ENCODE measurements at places on chromosomes 2 and 18.

DNA sequence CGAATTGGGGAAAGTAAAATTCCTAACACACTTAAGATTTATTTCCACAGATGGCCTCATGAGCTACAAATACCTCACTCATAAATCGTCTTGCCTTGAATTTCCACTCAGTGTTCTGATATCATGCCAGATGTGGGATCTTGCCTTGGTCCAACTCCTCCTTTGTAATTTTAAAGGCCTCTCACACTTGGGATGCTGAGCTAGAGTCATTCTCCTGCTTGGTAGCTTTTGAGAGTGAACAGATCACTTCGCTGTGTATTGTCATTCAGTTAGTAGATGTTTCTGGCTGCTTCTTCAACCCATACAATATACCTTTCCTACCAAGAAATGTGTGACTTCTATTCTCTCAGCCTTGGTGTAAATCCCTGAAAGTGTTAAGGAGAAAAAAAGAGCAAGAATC, 309.2 kb downstream of the NRXN1 start:
- DNase-seq = no peak

- no peak for DNase-seq
These were observed 1.6 kb upstream of the PPP1R1C start for GRCh38 chr2:181984060-181984459.

DNA sequence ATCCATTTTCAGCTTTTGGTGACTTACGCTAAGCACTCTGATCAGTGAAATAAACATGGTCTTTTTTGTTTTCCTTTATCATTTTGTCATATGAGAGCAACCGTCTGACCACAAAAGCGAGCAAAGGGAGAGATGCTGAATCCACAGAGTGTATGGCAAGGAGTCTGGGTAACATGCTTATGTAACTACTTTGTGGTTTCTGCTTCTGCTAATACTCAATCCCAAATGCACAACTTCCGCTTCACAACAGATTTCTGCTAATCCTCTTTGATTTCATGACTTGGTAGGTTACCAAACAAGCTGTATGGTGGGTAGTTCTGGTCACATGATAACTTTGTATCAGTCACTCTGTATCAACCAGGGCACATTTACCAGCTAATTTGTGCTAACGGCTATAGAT, 908.4 kb upstream of the CRIM1 start:
- DNase-seq = no peak

DNA sequence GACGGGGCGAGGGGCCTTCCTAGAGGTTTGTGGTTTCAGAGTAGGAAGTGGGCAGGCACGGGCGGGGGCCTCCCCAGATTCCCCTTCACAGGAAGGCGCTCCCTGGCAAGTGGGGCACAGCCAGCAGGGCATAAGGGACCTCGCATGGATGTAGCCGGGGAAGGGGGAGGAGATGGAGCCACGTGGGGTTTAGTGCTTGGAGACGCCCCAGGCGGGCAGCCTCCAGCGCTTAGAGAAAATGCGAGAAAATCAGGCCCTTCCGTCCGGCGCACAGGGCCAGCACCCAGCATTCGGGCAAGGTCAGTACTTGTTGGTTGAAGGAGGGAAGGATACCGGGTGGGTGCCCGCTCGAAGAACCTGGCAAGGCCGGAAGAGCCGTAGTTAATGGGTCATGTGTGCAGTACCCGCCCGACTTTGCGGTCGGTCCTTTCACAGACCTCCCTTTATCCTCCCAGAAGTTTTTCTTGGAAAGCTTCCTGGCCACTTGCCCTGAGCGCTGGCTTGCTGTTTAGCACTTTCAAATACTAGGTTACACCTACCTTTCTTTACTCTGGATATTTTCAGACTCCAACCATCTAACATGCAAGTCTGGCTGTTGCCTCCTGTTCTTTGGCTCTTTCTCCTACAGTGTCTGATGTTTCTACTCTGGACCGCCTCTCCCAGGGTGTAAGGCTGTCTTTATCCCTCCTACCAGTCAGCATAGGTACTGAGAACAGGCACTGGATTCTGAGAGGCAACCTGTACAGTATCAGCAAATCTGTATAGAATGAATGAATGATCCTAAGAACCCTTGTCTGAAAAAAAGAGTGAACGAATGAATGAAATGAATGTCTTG, 78.1 kb downstream of the CIB4 start:
- DNase-seq = no peak

- DNase-seq = no peak
These were observed 85.7 kb downstream of the B3GNT2 start for GRCh38 chr2:62281663-62282062.
